ENCODE measurements at places on chromosomes 6 and 20. TPM values are rescaled to one million over a fixed set of nuclear protein-coding genes. Genes with fewer than 3 reads are reported as not detected.

DNA sequence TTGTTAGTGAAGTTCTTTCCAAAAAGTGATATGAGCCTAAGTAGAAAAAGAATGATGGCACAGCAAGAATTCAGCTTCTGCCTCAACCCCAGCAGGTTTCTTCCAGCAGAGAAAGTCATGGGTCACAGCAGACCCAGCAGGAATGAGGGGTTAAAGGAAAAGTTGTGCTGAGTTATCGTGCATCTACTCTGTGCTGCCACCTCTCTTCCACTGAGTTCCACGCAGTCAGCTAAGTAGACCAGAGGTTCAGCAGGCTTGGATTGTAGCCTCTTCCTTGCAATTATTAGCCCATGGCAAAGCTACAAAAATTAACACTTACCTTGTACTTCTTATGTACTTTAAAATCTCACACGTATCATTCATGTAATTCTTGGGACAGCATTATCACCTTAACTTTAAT, 510.8 kb downstream of the PTPRT start:
- no peak for DNase-seq
- H3K27me3 ChIP-seq = peaks cover 46% of the 10 kb centered on the region
- H3K36me3 ChIP-seq = no peaks in the 10 kb centered on the region
- no peak overlapping the region for H3K27ac ChIP-seq

DNA sequence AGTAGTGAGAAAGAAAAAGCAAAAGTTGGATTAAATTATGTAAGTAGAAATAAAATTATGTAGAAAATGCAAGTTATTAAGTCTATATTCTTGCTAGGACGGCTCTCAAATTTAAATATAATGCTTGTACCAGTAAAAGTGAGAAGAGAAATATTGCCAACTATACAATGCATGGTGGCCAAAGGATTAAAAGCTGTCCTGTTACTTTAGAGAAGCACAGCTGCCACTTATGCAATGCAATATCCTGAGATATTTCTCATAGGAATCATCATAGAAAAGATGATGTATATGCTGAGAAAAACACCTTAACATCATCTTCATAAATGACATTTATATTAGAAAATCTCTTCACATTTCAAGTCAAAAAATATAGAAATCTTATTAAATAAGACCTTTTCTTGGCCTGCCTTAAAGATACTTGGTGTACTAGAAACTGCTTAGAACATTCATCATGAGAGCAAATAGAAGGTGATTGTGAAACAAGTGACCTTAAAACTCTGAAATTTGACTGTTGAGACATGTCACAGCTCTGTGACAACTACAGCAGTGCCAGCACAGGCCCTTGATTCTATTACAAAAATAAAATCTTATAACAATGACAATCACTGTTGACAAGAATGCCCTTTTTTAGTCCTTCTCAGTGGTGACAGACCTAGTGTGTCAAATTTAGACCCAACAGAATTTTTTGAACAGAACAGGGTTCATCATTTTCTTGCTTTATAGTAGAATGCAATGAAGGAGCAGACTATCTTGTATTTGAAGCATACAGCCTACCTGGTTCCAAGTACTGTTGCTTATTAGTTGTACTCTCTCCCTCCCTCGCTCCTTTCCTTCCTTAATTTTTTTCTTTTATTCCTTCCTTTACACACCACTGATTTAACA, 173.1 kb downstream of the CLVS2 start:
- H3K27me3 ChIP-seq = no peaks in the 10 kb centered on the region
- H3K27ac ChIP-seq = no peak overlapping the region
- no peaks in the 10 kb centered on the region for H3K36me3 ChIP-seq
- no peak for DNase-seq
- H3K4me3 ChIP-seq = no peak overlapping the region
- peaks cover 11% of the 10 kb centered on the region for H3K4me1 ChIP-seq

DNA sequence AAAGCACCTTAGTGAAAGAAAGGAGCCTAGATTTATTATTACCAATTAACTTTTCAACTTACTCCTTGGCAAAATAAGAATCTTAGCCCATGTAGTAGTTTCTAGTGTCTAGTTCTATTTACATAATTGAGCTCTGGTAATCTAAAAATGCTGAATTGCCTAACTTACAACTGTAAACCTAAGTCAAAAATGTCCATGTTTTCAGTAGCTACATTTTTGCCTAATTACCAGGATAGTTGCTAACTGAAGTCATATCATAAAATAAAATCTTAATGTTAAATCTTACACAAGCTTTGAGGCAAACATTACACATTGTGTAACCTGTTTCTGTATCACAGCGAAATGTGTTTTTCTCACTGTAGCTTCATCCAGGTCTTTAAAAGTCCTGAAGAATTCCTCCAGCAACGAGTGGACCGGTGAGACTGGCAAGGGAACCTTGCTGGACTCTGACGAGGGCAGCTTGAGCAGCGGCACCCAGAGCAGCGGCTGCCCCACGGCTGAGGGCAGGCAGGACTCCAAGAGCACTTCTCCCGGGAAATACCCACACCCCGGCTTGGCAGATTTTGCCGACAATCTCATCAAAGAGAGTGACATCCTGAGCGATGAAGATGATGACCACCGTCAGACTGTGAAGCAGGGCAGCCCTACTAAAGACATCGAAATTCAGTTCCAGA, 7.6 kb upstream of the CLDN20 start:
- H3K27me3 ChIP-seq = no peaks in the 10 kb centered on the region
- H3K4me1 ChIP-seq = peaks cover 15% of the 10 kb centered on the region
- H3K27ac ChIP-seq = no peak overlapping the region
- peaks cover 20% of the 10 kb centered on the region for H3K36me3 ChIP-seq
- no peak overlapping the region for H3K4me3 ChIP-seq

GRCh38 chr6:30207619-30208295, 5.4 kb downstream of the TRIM26 start:
- H3K27me3 ChIP-seq = no peaks in the 10 kb centered on the region
- DNase-seq = no peak
- peaks cover 56% of the 10 kb centered on the region for H3K4me1 ChIP-seq
- H3K36me3 ChIP-seq = no peaks in the 10 kb centered on the region
- no peak overlapping the region for H3K27ac ChIP-seq

DNA sequence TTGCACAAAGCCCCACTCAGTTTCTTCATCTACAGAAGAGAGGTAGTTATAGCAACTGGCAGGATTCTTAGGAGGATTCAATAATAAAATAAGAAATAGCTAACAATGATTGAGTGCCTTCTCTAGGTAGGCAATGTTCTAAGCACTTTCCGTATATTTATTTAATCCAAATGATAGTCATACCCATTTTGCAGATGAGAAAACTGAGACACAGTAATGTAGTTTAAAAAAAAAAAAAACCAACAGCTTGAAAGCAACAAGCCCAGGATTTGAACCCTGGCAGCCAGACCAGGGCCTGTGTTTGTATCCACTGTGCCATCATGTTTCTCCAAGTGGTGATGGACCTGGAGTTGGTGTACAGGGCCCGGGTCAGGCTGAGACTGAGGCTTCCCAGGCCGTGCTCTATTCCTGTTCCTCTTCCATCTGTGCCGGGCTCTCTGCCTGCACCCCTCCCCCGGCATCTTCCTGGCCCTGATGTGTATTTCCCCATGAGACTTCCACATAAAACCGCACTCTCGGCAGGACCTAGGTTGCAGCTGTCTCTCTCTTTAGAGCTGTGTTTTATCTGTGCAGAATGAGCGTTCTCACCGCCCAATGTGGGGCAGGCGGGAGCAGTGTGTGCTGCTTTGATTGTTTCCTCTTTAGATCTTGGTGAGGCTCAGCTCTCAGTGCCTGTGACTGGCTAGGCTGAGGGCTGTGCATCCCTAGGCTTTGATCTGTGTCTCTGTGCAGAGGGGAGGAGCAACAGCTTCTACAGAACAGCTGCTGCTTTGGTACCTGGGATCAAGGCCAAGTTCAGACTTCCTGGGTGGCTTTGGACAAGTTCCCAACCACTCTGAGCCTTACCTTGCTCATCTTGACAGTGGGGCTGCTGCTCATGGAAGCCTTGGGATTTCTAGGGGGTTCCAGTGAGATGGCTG, 49.5 kb downstream of the TOX2 start:
- H3K27ac ChIP-seq = no peak overlapping the region
- H3K36me3 ChIP-seq = no peaks in the 10 kb centered on the region
- H3K4me1 ChIP-seq = peaks cover 13% of the 10 kb centered on the region

GRCh38 chr6:112203577-112204349, 50.6 kb downstream of the LAMA4 start:
- peaks cover 14% of the 10 kb centered on the region for H3K36me3 ChIP-seq
- peaks cover 49% of the 10 kb centered on the region for H3K4me1 ChIP-seq
- DNase-seq = no peak
- no peak overlapping the region for H3K27ac ChIP-seq
- H3K4me3 ChIP-seq = no peak overlapping the region
- H3K27me3 ChIP-seq = no peaks in the 10 kb centered on the region

DNA sequence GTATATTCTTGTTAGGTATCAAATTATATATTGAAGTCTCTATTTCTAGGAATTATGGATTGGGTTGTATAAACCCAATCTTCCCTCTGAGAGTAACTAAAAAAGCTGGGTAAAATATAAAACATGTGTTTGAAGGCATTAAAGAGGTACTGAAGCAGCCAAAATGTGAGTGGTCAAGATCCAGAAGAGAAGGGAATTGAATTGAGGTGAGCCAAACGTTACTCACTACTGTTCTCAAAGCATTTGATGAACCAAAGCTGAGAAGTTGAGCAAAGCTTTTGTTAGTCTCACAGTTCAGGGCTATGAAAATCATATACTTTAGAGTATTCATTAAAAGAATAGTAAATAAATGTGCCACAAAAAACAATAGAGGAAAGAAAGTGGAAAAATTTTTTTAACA, 365.8 kb downstream of the BCKDHB start:
- H3K36me3 ChIP-seq = peaks cover 3% of the 10 kb centered on the region
- no peaks in the 10 kb centered on the region for H3K4me1 ChIP-seq
- no peaks in the 10 kb centered on the region for H3K27me3 ChIP-seq

- H3K4me3 ChIP-seq = no peak overlapping the region
- no peaks in the 10 kb centered on the region for H3K36me3 ChIP-seq
- H3K27ac ChIP-seq = no peak overlapping the region
- peaks cover 37% of the 10 kb centered on the region for H3K27me3 ChIP-seq
- H3K4me1 ChIP-seq = no peaks in the 10 kb centered on the region
- DNase-seq = no peak
Observed at GRCh38 chr20:44394702-44395460, 39.4 kb downstream of the HNF4A start.

DNA sequence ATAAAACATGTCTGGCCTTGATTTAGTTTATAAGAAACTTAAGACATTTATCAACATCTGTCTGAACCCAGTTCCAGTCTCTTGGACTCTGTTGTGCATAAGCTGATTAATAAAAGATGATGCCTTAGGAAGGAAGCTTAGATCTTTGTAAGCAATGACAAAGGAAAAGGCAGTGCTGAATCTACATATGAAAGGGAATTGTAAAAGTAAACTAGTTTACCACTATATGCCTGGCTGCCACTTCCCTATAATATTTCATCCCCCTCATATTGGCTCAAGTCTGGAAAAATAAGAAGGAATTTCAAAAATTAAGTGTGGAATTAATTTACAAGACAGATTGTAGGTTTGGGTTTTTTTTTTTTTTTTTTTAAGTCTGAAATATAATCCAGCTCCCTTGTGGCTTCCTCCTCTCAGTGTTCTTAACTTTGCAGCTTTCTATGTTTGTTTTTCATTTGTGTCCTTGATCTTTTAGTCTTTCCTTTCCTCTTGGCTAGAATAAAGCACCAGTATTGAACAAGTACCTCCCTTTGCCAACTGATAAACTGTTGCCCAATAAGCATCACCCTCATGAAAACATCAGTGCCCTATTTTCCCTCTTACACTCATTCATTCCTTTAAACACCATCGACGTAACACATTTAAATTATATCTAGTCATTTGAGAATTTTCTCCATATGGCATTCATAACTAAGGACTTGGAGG, 146.7 kb upstream of the TBX18 start:
- no peak overlapping the region for H3K4me3 ChIP-seq
- no peak overlapping the region for H3K27ac ChIP-seq
- no peak for DNase-seq
- H3K27me3 ChIP-seq = no peaks in the 10 kb centered on the region
- peaks cover 11% of the 10 kb centered on the region for H3K4me1 ChIP-seq
- H3K36me3 ChIP-seq = no peaks in the 10 kb centered on the region

DNA sequence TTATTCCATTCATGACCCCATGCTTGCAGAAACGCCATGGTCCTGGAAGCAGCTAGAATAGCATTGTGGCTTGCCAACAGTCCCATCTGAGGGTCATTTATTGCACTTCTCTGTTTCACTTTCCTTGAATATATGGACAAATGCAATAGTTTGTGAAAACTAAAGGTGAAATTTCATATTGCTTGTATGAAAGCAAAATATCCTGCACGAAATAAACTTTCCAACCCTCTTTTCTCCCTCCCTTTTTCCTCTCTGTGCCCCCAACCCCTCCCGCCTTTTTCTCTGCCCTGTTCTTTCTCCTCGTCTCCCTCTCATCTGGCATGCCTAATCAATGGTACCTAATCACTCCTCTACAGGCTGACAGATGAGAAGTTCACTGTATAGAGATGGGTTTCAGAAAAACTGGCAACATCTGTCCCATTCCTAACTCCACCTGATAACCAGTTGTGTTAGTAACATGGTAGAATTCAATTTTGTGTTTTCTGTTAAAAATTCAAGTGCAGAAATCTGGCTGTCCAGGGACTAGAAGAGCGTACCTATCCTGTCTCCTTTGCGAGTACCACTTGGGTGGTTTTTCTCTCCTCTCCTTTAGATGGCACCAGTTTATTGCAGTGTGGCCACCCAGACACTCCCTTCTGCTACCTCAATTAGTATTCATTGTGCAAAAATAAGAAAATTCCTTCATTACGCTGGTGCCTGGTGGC, 198.6 kb downstream of the FOXA2 start:
- peaks cover 92% of the 10 kb centered on the region for H3K27me3 ChIP-seq
- H3K36me3 ChIP-seq = no peaks in the 10 kb centered on the region
- no peaks in the 10 kb centered on the region for H3K4me1 ChIP-seq
- no peak overlapping the region for H3K4me3 ChIP-seq

- peak overlapping the region; percentile 100 for H3K27ac ChIP-seq
- peaks cover 67% of the 10 kb centered on the region for H3K4me1 ChIP-seq
- peak; percentile 61 for DNase-seq
- peak overlapping the region; percentile 97 for H3K4me3 ChIP-seq
Observed at GRCh38 chr6:3228771-3229565, 1.5 kb upstream of the TUBB2B start.

The OXT gene
- not detected for total RNA-seq

The ZSCAN26 gene
- 19.8 TPM for total RNA-seq

The OR2J3 gene
- total RNA-seq = not detected

The PCK1 gene
- total RNA-seq = not detected

The HLA-DQB1 gene
- total RNA-seq = 0.23 TPM

The TXLNB gene
- total RNA-seq = 0.61 TPM

The PRL gene
- not detected for total RNA-seq

The FRK gene
- total RNA-seq = 0.11 TPM
